Stimulated activated CD8-positive, alpha-beta memory T cell treated with anti-CD3 and anti-CD28 coated beads, Interleukin-4, amount 100 ng/mL, for 1 hour (primary cell): ENCODE measurements at places on chromosomes 4 and X.

GRCh38 chr4:70841951-70842350 is 2.3 kb upstream of the GRSF1 start:
- no peak for DNase-seq

- DNase-seq, result no peak
Measured at GRCh38 chrX:123990602-123991001, 29.1 kb downstream of the STAG2 start.

- DNase-seq, result no peak
Measured at GRCh38 chrX:37802028-37802427, 22.2 kb downstream of the CYBB start.

- no peak for DNase-seq
Measured at GRCh38 chr4:183594823-183595222, 64.2 kb downstream of the RWDD4 start.

- DNase-seq, result no peak
Measured at GRCh38 chr4:38920186-38920585, 52.6 kb downstream of the FAM114A1 start.
